HepG2 (cell line): ENCODE measurements at places on chromosomes 6 and 20.

- DNase-seq, result no peak
Observed at GRCh38 chr6:116200619-116201249, 53.1 kb downstream of the TSPYL4 start.

- DNase-seq, result no peak
Observed at GRCh38 chr20:21618759-21619416, 86.6 kb upstream of the PAX1 start.

DNA sequence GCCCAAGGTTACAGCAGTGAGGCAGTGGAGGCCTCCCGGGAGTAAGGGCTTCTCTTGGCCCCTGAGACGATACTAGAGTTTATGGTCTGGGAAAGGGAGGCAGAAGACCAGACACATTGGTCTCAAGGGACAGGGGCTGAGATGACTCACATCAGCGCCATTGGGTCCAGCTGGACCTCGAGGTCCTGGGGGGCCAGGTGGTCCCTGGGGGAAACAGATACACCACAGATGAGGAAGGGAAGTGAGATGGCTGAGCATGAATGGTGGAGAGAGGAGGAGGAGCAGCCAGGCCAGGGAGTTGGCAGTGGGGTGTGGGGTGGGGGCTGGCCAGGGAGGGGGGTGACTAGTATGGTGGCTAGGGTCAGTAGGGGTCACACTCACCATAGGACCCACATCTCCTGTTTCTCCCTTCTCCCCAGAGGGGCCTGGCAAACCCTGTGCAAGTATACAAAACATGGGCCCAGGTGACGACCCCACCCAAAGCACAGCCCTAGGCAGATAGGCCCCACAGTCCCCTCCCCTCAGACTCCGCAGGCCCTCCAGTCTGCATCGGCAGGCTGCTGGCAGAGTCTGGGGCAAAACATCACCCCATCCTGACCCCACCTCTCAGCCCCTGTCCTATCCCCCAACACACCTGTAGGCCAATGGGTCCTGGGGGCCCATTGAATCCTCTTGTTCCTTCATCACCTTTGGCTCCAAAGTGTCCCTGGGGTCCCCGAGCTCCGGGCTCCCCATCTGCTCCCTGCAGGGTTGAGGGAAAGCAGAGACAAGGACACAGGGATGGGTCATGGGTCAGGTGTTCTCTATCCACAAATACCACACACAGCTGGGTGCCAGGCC lies 21.9 kb downstream of the COL11A2 start:
- DNase-seq, result no peak

DNA sequence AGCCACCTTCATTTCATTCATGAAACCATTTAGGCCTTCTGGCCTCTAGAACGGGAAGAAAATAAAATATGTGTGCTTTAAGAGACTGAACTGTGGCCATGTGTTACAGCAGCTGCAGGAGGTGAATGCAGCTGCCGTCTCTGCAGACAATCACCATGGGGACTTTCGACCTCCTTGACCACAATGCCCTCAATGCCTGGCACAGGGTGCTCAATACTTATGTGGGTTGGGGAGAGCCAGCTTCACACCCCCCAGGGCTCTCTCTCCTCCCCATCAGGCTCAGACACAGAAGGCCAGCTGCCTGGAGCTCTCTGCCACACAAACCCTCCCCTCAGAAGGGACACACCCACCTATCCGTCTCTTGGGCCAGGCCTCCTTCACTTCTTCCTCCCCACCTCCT lies 43.5 kb downstream of the ANKRD60 start:
- DNase-seq, result no peak

- no peak for DNase-seq
Observed at GRCh38 chr6:167669870-167670802, 156.6 kb upstream of the AFDN start.

DNA sequence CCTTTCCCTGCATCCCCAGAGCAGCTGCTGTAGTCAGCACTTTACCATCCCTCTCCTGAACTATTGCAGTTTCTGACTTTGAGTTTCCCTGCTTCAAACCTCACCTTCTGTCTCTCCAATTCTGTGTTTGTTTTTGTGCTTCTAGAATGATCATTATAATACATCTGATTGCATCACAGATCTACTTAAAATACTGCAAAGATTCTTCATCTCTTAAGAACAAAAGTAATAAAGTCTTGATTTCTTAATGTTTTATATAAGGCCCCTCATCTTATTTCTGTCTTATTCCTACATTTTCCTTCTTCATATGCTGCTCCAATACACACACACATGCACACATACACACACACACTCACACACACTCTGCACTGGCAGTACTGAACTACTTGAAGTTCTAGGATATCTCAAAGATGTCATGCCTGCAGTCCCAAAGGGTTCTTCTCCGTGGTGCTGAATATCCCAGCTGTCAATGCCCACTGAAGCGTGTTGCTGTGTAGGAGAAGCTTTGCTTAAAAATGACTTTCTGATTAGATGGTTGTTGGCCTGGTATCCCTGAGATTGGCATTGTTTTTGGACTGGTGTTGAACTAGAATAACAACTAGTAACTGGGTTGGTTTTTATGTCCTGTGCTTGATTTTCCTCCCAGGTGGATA lies 97.2 kb downstream of the MAP3K4 start:
- no peak for DNase-seq

DNA sequence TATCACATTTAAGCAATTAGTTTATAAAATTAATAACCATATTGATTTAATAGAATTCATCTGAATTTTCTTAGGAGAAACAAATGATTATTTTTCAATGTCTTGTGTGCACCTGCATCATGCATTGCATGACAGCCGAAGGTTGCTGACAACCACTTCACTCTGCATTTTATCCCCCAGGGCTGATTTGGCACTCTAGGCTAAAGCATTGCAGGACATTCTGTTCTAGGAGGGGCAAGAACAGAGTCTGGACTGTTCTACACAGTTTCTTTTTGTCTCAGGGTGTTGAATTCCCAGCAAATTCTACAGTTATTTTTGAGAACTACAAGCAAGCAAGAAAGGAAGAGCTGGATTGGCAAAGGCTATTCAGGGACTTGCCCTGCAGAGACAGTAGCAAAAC lies 570.4 kb upstream of the EYS start:
- no peak for DNase-seq

DNA sequence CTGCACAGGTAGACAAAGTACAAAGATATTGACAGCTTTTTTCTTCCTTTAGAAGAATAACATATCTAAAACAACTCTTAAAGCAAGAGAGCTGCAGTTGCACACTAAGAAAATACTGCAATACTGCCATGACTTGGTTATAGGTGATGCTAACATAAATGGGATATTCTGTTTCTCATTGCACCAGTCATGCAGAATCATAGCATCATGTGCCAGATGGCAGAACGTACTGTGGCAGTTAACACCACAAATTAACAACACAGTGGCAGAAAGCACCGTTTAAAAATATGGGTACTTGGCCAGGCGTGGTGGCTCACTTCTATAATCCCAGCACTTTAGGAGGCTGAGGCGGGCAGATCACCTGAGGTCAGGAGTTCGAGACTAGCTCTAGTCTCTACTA lies 7.4 kb downstream of the ASXL1 start:
- no peak for DNase-seq

DNA sequence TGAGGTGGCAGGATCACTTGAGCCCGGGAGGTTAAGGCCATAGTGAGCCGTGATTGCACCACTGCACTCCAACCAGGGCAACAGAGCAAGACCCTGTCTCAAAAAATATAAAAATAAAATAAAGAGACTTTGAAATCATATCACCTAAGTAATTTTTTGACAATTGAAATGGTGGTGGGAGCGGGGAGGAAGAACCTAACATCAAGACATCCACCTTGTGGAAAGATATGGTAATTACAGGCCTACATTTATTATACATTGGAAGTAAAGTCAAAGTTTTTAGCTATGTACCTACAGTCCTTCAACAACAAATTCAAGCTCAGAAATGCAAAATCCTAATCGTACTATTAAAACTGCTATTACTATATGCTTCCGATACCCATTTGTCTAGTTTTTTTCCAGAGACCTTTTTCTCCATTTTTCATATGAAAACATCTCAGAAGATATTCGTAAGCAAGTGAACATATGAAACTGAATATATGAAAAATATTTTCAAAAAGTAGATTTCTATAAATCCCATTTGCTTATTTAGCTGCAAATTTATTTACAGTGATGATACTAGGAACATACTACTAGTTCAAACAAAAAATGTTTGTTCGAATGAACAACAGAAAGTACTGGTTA lies 83.3 kb downstream of the SYCP2 start:
- peak; percentile 56 for DNase-seq

DNA sequence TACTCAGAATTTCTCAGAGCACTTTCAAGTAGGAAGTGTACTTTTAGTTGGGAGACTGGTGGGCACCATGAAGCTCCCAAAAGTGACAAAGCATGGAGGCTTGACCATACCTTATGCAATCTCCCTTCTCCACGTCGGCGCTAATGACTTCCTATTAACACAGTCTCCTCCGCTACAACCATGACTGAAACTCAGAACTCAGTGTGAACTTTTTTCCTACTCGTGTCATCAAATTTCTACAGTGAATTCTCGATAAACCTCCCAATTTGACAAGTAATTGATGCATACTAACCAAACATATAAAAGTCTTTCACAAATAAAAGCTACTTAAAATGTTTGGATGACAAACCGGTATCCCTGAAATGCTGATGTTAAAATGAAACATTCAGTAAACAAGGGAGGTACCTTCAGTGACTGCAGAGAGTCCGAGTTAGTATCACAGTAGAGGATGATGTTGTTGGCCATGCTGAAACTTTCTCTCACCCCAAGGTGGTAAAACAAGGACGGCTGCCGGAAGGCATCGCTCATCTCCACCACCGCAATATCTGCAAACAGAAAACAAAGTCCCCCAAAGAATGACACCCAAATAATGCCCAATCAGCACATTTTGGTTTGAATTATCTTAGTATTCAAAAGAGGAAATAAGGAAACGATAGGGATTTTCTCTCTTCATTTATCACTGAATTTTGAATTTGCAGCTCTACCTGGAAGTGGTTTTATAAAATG lies 72.1 kb downstream of the MAP3K5 start:
- DNase-seq, result no peak

DNA sequence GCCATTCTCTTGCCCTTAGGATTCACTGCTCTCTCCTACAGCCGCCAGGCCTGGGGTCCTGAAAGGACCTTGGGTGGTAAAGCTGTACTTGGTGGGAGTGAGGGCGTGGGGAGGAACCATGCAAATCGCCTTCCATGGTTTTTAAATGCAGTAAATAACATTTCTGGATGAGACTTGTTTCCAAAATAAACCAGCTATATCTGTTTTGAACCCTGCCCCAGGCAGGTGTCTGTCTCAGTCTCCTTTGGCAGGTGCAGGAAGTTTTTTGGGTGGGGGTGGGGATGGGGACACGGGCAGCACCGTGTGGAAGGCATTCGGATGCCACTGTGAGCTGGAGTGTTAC lies 14.3 kb downstream of the ITPA start:
- no peak for DNase-seq

DNA sequence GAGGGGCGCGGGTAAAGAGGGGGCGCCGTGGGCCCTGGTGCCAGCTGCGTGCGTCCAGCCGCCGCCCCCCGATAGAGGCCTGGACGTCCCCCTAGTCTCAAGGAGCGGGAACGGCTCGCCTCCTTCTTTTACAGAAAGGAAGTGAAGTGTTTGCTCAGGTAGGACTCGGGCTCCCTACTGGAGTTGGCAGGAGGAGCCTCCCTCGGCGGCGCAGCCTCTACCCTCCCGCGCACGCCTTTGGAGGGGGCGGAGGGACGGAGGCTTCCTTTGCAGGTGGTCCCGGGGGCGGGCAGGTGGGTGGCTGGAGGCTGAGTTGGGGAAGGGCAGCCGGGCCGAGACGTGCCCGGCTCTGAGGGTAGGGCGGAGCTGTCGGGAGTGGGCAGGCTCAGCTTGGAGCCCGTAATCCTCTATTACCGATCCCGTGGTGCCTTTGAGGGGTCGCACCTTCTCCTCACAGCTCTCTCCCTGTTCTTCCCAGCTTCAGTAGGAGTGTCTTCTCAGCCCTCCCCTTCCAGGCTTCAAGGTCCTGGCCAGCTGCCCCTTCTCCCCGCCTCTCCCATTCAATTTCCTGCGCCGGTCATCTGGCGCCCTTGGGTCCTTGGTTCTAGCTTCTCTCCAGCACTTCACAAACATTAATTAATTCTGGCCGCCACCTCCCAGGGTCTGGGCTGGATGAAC lies 728 bp downstream of the ITPR3 start:
- DNase-seq, result no peak

GRCh38 chr20:18985551-18985950 lies 172.0 kb downstream of the SCP2D1 start:
- no peak for DNase-seq

GRCh38 chr6:150658421-150658820 lies 58.7 kb downstream of the PLEKHG1 start:
- DNase-seq, result no peak

GRCh38 chr20:32779500-32780211 lies 17.5 kb downstream of the DNMT3B start:
- no peak for DNase-seq

DNA sequence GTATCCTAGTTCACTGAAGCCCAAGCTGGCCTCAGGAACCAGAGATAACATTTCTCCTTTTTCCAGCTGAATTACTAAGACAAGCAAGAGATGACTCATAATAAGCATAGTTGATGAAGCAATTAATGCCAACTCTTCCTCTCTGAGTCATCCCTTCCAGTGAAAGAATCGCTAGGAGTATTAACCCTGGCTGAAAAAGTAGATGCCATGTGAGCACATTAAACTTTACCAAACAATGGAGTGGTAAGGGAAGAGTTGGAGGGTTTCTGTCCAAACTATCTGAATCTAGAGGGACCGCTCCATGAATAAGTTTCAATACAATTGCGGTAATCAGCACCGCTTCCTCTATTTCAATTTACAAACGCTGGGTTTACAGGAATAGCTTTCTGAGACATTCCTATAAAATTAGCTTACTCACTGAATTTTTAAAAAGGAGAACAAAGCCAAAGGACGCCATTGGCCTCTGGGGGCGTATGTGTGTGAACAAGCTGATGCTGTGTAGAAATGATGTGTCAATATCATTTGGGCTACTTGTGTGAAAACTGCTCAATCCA lies 48.3 kb downstream of the ATXN1 start:
- no peak for DNase-seq

- no peak for DNase-seq
Observed at GRCh38 chr6:90268178-90268577, 28.5 kb downstream of the BACH2 start.
